CD4-positive, alpha-beta memory T cell (primary cell): ENCODE measurements at places on chromosomes 13 and 19.

GRCh38 chr19:58033741-58034476, at the start of gene ZSCAN1:
ZSCAN1 (plus strand) TSS chr19:58034025; CDS start chr19:58037837, 3,812 bp downstream.
- no peak for DNase-seq

- DNase-seq: no peak
Measured at GRCh38 chr13:90485436-90485835, 862.1 kb upstream of the MIR17HG start.

GRCh38 chr13:34356686-34357434, 538.9 kb downstream of the RFC3 start:
- no peak for DNase-seq

GRCh38 chr13:21522847-21523246, 63.7 kb upstream of the ZDHHC20 start:
- DNase-seq: no peak

DNA sequence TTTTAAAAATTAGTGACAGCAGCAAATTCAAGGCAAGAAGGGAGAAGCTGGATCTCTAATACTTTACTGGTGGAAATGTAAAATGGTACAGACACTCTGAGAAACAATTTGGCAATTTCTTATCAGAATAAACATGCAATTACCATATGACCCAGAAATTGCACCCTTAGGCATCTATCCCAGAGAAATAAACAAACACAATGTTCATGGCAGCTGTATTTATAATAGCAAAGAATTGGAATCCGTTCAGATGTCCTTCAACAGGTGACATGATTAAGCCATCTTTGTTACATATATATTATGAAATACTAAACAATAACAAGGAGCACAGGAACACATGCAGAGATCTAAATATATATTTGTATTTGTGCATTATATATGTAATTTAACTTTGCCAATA, 756.5 kb downstream of the SLITRK1 start:
- no peak for DNase-seq
